ENCODE measurements at places on chromosomes 4 and X.

- no peak for DNase-seq
These were observed 86.5 kb upstream of the KLF3 start for GRCh38 chr4:38577462-38577861.

GRCh38 chrX:105880491-105880890, 58.2 kb downstream of the NRK start:
- DNase-seq = no peak

- no peak for DNase-seq
These were observed 119.5 kb upstream of the LIMCH1 start for GRCh38 chr4:41418444-41418843.

GRCh38 chr4:128298852-128299251, 11.2 kb upstream of the PGRMC2 start:
- DNase-seq = no peak

DNA sequence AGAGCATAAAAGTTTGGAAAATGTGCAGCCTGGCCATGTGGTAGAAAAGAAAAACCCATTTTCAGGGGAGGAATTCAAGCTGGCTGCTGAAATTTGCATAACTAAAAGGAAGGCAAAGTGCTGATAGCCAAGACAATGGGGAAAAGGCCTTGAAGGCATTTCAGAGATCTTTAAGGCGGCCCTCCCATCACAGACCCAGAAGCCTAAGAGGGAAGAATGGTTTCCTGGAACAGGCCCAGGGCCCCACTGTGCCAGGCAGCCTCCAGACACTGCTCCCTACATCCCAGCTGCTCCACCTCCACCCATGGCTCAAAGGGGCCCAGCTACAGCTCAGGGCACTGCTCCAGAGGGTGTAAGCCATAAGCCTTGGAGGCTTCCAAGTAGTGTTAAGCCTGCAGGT, 158.0 kb upstream of the PRDX4 start:
- DNase-seq = no peak

Data from RWPE1 (cell line).